HT1080 (cell line): ENCODE measurements at places on chromosomes 2 and 18.

DNA sequence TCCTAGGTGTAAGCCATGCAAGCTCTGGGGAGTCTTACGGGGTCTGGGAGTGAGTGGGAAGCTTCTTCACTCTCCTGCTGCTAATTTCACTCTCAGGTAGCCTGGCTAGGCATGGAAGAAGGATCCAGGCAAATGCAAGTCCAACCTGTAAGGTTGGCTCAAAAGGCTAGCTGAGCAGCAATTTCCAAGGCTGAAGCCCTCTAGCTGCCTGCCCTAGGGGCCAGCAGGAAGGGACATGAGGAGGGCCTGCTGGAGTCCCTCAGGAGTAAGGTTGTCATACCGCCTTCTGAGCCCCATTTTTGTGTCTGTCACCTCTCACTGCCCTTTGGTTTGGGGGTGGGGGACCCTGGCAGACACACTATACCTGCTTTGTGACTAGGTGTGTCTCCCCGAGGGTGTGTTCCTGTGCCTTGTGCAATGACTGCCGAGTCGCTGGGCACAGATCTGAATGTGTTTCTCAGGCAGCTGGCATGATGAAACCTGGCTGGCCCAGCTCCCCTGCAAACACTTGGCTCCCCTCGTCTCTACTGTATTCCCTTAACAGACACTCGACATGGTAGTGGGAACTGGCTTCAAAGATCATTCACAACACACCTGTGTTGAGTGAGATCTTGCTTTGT lies 123.9 kb upstream of the FAM136A start:
- no peak for DNase-seq

DNA sequence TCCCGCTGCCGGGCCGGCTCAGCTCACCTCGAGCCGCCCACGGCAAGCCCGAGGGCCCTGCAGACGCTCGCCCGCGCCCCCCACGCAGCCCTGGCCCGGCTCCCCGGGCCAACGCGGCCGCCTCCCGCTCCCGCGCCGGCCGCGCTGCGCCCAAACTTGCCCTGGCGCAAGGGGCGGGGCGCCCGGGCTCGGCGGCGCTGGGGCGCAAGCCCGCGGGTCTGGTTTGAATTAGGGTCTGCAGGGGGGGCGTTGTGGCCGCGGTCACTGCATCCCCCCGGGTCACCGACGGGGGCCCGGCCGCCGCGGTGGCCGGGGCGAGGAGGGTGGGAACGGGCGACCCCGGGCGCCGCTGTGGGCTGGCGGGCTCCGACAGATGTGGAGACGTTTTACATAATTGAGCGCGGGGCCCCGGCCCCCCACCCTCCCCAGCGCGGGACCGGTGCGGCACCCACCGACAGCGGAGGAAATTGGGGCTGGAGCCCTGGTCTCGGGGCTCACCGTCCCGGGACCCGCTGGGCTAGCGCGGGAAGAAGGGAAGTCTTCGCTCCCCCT lies 690 bp downstream of the SDC1 start:
- DNase-seq: no peak

- no peak for DNase-seq
These were observed 126.2 kb downstream of the NUP35 start for GRCh38 chr2:183250472-183250871.

GRCh38 chr2:11348209-11348749 lies 3.8 kb upstream of the ROCK2 start:
- DNase-seq: no peak

DNA sequence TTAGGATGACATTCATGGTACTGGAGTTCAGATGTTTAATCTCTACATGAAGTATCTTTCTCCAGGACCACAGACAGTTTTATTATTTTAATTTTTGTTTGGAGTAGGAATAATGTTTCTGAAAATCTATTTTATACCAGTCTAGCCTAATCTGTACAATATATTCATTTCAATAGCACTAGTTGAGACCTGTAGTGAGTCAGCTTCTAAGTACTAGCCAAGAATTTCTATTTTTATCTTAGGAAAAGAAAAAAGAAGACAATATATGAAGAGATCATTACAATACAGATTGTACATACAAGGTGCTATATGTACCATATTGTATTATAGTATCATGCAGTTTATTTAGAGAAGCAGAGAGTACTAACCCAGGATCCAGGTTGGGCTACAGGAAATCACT lies 826.9 kb upstream of the PIK3C3 start:
- peak; percentile 19 for DNase-seq

- no peak for DNase-seq
These were observed 45.3 kb upstream of the NARS1 start for GRCh38 chr18:57666818-57667497.

DNA sequence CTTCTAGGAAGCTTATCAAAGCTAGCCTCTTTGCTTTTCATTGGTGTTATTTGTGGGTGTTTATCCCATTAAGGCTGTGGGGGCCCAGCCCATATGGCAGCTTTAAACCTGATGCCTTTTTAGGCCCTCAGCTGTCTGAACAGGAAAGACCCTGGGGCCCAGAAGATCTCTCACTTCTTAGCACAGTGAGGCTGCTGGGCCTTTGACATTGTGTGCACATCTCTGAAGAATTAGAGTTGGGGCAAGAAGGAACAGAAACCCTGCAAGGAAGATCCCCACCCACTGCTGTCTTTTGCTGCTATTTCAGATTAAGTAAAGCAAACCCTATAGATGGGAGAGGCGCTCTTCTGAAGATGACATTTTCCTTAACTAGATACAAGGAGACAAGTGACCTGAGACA lies 250.0 kb downstream of the SMAD2 start:
- DNase-seq: no peak

DNA sequence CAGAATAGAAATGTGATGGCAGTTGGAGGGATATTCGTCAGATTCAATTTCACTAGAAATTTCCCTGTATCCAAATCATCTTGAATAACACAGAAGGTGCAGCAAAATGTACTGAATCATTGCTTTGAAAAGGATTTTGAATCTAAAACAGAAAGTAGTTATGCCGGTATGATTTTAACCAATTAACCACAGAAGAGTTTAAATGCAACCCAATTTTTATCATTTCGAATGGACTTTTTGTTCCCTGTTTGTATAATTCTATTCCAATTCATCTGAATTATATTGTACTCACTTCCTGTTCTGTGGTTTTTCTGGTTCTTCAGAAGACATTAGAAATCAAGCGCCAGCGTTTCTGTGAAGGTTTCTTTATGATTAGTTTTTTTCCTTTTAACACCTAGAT lies 190.4 kb downstream of the MYO3B start:
- DNase-seq: no peak

- DNase-seq: no peak
These were observed 16.9 kb upstream of the PAIP2B start for GRCh38 chr2:71243634-71244301.

DNA sequence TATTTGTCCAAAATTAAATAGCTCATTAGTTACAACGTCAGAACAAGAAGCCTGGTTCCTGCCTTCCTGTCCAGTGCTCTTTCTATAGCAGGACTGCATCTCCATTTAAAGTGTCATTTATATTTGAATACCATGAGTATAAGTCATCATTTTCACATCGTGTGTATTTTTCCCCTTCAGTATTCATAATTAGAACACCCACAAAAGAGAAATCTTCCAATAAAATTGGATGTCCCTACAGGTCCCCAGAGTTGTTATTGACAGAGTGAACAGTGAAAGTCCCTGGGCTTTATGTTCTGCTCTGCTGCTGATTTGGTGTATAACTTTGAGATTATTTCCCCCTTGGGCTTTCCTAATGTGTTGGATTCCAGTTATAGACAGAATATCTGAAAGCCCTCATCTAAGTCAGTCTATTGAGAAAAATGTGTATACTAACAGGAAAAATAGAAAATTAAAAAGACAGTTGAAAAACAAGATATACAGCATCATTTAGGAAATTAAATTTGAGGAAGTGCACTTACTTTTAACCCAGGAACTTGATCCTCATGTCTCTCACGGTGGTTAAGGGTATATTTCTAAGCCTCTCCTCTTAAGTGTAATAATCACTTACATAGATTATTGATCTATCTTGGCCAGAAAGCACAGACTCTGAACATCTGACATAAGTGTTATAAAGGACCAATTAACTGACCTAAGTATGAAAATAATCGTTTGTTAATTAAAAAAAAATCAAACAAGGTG lies 15.2 kb upstream of the REV1 start:
- DNase-seq: no peak

GRCh38 chr2:240255811-240256703 lies 115.6 kb upstream of the OTOS start:
- no peak for DNase-seq

DNA sequence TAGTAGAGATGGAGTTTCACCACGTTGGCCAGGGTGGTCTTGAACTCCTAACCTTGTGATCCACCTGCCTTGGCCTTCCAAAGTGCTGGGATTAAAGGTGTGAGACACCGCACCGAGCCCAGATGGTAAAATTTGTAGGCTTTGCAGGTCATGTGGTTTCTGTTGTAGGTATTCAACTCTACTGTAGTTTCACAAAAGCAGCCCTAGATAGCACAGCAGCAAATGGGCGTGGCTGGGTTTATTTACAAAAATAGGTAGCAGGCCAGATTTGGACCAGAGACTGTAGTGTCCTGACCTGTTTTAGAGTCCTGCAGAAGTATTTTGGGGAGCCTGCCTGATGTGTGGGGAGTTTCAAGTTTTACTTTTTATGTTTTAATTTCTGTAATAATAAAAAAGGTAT lies 84.1 kb upstream of the RASGRP3 start:
- no peak for DNase-seq

DNA sequence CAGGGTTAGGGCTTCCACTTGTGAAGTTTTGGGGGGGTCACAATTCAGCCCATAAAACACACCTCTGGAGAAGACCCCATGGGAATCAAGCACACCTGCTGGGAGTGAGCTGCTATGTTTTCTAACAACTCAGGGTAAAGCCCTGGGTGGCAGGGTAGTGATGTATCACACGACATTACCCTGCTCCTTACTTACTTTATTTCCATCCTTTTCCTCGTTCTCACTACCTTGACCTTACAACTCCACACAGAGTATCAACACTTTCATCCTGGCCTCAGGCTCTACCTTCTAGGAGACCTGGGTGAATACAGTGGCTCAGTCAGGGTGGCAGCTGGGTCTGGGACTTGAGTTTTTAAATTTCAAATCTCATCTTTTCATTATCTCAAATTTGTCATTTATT lies 290.3 kb downstream of the CYRIA start:
- DNase-seq: no peak

DNA sequence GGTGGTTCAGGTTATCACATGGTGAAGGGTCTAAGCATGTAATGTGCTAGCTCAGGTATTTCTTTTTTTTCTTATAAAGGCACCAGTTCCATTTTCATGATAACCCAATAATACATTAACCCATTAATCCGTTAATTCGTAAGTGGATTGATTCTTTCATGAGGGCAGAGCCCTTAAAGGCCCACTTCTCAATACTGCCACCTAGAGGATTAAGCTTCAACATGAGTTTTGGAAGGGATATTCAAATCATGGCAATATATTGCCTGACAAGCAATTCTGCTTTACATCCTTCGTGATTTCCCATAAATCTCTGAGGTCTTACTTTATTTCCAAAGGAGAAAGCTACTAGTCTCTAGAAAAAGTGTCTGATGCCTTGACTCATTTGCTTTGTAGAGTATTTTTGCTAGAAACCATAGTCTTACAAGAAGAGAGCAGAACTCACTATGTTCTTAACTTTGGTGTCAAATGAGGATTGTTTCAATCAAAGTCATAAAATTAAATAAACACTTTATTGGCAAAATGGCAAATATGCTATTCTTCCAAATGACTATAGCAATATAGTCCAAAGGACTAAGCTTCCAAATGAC lies 271.3 kb downstream of the KCNS3 start:
- DNase-seq: peak; percentile 44

- peak; percentile 44 for DNase-seq
These were observed 641 bp downstream of the MAPRE3 start for GRCh38 chr2:26970928-26971627.

DNA sequence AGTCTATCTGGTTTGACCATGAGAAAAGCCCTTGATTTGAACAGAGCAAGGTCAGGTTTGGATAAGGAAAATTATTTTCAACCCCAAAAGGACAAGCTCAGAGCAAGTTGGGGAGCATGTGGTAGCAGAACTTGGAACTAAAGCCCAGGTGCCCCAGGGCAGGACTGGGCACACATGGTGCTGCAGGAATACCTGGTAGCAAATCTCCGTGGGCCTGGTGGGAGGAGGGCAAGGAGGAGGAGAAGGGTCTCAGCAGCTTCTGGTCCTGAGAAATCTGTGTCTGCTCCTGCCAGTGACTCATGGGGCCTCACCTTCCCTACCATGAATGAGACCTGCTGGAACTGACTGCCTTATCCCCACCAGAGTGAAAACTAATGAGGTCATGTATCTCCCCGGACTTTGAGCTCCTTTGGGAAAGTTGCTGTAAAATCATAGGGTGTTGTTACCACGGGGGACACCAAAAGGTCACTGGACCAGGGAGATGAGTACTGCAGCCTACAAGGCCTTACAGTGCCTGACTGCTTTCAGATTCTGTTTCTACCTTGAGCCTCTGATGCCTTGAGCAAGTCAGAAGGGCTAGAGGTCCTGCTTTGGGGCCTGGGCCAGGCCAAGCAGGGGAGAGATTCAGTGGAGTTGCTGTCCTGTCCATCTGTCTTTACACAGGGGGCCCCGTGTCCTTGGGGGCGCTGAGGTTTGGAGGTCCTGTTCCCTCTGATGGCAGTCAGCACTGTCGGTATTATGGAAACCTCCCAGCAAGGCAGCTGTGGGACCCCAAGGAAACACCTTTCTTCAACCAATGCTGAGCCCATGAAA lies 304.0 kb downstream of the MYCN start:
- no peak for DNase-seq

- DNase-seq: no peak
These were observed 18.4 kb downstream of the NCOA1 start for GRCh38 chr2:24509425-24509824.

- no peak for DNase-seq
These were observed 31.4 kb downstream of the INO80C start for GRCh38 chr18:35466334-35466733.

DNA sequence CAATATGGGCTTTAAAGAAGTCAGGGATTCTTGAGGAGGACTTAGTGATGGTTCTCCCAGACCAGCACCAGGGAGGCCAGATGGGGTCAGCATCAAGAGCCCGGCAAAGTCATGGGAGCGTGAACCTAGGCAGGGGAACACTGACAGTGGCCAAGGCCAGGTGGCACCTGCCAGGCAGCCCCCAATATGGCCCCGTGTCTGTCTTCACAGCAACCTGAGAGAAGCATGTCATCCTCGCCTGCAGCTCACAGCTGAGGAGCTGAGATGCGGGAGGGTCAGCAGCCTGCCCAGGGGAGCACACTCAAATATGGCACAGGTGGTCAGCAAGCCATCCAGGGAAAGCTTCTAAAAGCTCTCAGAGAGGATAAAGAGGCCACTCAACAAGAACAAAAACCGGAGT lies 105.7 kb upstream of the GPC1 start:
- DNase-seq: no peak

- peak; percentile 66 for DNase-seq
These were observed 89.6 kb downstream of the MAP4K4 start for GRCh38 chr2:101787097-101787496.

DNA sequence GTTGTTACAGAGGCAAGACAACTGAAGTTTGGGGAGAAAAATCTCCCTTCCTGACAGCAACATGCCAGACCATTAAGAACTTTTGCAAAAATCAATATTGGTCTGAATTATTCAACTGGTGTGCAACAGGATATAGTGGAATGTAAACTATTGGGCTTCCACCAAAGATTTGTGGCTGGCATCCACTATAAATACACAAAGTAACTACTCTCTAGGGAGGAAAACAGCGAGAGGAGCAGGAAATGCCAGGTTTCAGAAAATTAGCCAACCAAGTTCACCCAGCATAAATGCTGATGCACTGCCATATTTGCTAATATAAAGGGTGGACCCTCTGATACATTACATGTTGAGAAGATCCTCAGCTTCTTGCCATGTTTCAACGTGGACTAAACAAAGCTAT lies 267.6 kb upstream of the LYPD1 start:
- DNase-seq: no peak

- no peak for DNase-seq
These were observed 1.7 kb downstream of the CFAP221 start for GRCh38 chr2:119545754-119546446.
